ENCODE measurements at places on chromosomes 6 and 20.

GRCh38 chr6:170561555-170561954 is 7.4 kb downstream of the TBP start:
- H3K27me3 ChIP-seq = no peaks in the 10 kb centered on the region
- peaks cover 57% of the 10 kb centered on the region for H3K4me1 ChIP-seq
- no peak for DNase-seq
- H3K4me3 ChIP-seq = no peak overlapping the region

- DNase-seq = no peak
- peaks cover 10% of the 10 kb centered on the region for H3K4me1 ChIP-seq
- H3K27me3 ChIP-seq = peaks cover 20% of the 10 kb centered on the region
- no peaks in the 10 kb centered on the region for H3K36me3 ChIP-seq
- H3K4me3 ChIP-seq = no peak overlapping the region
These were observed 179.4 kb upstream of the OLIG3 start for GRCh38 chr6:137673603-137674002.

DNA sequence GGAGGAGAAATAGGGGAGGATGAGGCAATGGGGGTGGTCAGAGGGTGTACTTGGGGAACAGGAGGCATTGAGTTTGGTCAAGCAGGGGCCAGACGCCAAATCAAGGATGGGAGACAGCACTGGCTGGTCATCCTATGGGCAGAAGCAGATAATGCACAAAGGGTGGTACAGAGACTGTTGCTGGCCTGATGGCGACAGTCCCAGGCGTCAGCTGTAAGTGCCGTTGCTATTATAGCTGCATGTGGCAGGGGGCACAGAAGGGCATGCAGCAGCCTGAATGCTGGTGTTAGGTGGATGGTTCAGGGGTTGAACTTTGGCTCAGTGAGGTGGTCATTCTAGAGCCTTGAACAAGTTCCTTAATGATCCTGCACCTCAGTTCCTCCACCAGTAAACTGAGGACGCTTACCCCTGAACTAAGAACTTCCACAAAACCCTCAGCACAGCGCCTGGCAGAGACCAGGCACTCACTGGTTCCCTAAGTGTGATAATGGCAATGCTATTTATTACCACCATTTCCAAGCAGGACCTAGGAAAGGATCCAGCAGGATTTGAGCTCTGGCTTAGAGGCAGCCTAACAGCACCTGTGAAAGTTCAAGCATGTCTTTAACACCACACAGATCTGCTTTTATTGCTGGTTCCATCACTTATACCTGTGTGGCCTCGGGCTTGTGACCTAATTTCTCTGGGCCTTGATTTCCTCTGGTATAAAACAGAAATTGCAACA is 162.7 kb downstream of the INSM1 start:
- peaks cover 6% of the 10 kb centered on the region for H3K4me1 ChIP-seq
- H3K27ac ChIP-seq = no peak overlapping the region
- no peaks in the 10 kb centered on the region for H3K27me3 ChIP-seq
- peaks cover 10% of the 10 kb centered on the region for H3K36me3 ChIP-seq
- DNase-seq = no peak
- no peak overlapping the region for H3K4me3 ChIP-seq

- H3K4me3 ChIP-seq = no peak overlapping the region
- no peaks in the 10 kb centered on the region for H3K4me1 ChIP-seq
- no peak for DNase-seq
- no peaks in the 10 kb centered on the region for H3K27me3 ChIP-seq
These were observed 849.9 kb upstream of the EPHA7 start for GRCh38 chr6:94269256-94269655.

GRCh38 chr6:69398729-69399128 is 398.1 kb downstream of the LMBRD1 start:
- H3K27me3 ChIP-seq = no peaks in the 10 kb centered on the region
- no peaks in the 10 kb centered on the region for H3K4me1 ChIP-seq
- no peak overlapping the region for H3K4me3 ChIP-seq
- H3K27ac ChIP-seq = no peak overlapping the region
- no peak for DNase-seq

DNA sequence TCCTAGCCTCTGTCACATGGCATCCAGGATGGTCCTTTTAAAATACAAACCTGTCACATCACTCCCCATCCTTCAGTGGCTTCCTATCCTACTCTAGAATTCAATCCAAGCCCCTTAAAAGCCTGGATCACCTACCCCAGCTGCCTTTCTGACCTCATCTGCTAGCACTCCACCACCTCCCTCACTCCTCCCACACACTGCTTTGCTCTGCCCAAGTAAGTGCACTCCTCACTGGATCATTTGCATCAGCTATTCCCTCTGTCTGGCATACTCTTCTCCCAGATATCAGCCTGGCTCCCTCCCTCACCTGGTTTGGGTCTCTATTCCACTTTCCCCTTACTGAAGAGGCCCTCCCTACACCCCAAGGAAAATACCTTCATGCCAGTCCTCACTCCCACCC is 10.5 kb downstream of the C6orf136 start:
- no peaks in the 10 kb centered on the region for H3K27me3 ChIP-seq
- DNase-seq = no peak
- no peak overlapping the region for H3K4me3 ChIP-seq
- H3K27ac ChIP-seq = peak overlapping the region; percentile 26
- peaks cover 64% of the 10 kb centered on the region for H3K36me3 ChIP-seq
- H3K4me1 ChIP-seq = peaks cover 17% of the 10 kb centered on the region

DNA sequence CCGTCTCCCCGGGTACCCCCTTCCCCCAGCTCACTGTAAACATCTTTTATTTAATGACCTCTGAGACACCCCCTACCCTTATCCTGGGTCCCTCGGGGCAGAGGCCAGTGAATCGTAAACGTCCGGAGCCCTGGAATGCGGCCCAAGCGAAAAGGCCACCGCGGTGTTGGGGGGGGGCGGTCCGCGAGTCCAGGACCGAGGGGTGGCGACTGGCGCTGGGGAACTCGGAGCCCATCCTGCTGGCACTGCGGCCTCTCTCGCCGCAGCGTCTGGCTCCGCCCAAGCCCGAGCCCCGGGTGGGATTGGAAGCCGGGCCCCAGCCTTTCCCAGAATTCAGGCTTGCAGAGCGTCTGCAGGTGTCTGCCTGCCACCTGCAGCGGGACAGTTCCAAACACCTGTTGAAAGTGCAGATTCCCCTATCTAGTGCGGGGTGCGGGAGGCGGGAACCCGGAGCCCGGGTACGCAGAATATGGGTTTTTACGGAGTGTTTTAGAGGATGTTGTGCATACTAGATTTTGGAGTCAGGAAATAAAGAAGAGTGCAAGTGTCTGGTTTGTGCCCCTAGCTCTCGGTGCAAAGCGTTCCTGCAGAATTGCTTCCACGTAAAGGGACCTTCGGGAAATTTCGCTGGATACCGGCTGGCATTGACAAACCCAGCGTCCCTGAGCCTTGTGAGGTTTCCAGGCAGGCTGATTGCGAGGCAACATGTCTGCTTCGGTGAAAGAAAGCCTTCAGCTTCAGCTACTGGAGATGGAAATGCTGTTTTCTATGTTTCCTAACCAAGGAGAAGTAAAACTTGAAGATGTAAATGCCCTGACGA is 800 bp downstream of the RWDD2A start:
- peak overlapping the region; percentile 94 for H3K4me3 ChIP-seq
- peaks cover 24% of the 10 kb centered on the region for H3K4me1 ChIP-seq
- DNase-seq = no peak
